ENCODE measurements at places on chromosomes 16 and 17.

DNA sequence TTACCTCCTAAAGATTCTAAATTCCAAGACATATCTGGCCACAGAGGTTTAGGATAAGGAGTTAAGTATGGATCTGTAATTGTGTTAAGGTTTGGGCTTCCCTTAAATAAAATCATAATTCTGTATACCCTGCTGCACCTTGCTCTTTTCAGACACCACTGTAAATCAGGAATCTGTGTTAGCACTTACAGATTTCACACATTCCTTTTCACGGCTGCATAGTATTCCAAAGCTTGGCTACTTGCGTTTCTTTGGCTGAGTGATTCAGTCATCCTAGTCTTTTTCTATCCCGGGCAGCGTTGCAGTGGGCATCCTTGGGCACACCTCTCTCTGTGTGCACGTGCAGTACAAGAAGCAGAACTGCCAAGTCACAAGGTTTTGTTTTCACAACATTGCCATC lies 105.8 kb downstream of the SOCS1 start:
- no peak for DNase-seq

DNA sequence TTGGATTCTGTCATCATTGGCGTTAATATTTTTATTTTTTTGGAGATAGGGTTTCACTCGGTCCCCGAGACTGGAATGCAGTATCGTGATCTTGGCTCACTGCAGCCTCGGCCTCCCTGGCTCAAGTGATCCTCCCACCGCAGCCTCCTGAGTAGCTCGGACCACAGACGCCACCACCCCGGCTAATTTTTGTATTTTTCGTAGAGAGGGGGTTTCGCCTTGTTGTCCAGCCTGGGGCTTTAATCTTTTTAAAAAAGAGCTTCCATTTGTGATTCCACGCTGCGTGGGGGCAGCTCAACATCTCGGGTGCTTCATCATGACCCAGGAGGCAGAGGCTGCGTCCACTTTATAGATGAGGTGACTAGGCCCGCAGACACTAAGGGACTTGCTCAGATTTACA lies 1.5 kb downstream of the BANP start:
- no peak for DNase-seq

GRCh38 chr16:27311448-27311830 lies 2.3 kb upstream of the IL4R start:
- no peak for DNase-seq

- DNase-seq: no peak
These were observed 416 bp downstream of the MT1H start for GRCh38 chr16:56669840-56670619.

DNA sequence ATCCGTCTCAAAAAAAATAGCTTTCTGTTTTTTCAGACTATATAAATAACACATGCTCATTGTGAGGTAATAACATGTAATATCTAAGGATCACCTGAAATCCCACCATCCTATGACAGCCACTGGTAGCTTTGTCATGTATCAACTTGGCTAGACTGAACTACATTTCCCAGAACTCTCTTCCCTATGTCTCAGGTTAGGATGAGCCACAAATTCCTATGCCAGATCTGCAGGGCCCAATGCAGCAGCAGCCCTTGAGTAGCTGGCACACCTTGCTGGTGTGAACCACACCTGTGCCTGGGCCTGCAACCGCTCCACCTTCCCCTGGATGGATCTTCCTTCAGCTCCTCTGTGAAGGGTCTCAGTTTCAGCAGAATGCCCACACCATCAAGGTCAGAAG lies 28.1 kb downstream of the OGFOD1 start:
- no peak for DNase-seq

GRCh38 chr17:63274146-63274545 lies 172.0 kb downstream of the CYB561 start:
- DNase-seq: no peak

GRCh38 chr17:59853168-59853918 lies 39.4 kb downstream of the TUBD1 start:
- no peak for DNase-seq

GRCh38 chr17:4215882-4216570 lies 47.8 kb downstream of the ANKFY1 start:
- no peak for DNase-seq

DNA sequence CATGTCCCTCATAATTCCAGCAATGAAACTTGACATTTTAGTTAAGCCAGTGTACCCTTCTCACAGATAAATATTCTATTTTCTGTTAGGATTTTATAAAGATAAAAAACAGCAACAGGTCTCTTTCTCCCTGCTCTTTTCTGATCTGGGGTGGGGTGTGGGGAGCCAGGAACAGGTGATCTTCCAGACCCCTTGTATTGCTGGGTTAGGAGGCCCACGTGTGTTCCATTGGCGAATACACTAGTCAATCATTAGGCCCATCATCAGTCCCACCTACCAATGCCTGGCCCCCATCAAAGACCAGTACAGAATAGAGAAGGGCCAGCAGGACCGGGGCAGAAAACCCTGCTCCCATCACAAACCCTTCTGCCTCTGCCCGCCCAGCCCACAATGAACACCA lies 40.3 kb upstream of the TOB1 start:
- no peak for DNase-seq

GRCh38 chr16:88975511-88976061 lies 1.4 kb downstream of the CBFA2T3 start:
- no peak for DNase-seq

DNA sequence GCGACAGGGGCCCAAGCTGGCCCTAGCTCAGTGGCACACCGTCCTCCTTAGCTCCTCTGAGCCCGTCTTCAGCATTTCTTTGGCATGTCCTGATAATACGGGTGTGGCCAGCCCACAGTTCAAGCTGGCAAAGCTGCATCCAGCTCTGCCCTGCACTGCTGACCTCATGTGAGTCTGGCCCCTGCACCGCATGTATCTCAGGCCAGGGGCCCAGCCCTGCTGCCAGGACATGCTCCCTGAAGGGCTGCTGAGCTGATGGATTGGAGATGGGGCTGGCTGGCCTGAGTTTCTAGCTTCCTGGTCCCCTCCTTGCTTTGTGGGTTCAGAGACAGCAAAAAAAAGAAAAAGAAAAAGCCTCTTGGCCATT lies 2.4 kb downstream of the DOC2B start:
- no peak for DNase-seq

- DNase-seq: no peak
These were observed at the start of gene PGP for GRCh38 chr16:2214719-2214968. PGP (minus strand) TSS chr16:2214840; CDS start chr16:2214777, 63 bp downstream.

Data from stimulated activated CD8-positive, alpha-beta memory T cell treated with anti-CD3 and anti-CD28 coated beads, Interleukin-4, amount 100 ng/mL, for 1 hour (primary cell).